Activated CD4-positive, alpha-beta T cell treated with anti-CD3 and anti-CD28 coated beads, Interleukin-2, amount 50 U/mL, for 24 hours (primary cell): ENCODE measurements at places on chromosomes 7 and 10.
A peak's percentile ranks its signal among the peaks of the same experiment; 100 is the strongest.

DNA sequence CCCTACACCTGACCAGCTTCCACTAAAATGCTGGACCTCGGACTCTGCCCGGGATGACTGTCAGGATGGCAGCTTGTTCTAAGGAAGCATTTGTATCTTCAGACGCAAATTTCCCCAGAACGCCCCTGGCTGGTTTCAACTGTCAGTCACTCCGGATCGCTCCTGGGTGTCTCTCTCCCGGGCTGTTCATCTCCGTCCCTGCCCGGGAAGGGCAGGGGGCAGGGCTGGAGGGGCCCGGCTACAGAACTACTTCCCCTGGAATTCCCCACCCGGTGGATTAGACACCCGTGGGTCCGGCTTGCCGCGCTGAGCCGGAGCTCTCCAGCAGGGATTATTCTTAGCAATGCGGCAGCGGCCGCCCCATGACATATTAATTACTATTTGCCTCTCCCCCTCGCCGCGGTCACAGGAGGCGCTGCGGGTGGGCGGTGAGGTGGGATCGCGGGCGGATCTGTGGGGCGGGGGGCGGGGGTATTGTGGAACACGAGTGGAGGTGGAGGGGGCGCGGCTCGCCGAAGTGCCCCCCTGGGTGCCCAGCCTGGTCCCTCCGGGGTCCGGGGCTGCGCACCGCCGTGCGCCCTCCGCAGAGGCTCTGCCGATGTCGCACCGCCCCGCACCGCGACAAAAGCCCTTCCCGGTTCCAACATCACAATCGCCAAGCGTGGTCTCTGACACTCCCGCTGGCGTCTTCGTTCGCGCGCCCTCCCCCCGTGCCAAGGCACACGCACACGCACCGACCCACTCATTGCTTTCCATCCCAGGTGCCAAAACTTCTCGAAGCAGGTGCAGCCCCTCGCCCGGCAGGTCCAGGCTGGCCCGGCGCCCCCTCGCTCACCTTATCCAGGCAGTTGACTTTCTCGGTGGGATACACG, 276.1 kb upstream of the NEBL start:
- DNase-seq: no peak

- DNase-seq: no peak
Observed at GRCh38 chr7:53302496-53303246, 267.2 kb downstream of the POM121L12 start.

- DNase-seq: no peak
Observed at GRCh38 chr7:19248681-19249080, 103.5 kb upstream of the FERD3L start.

DNA sequence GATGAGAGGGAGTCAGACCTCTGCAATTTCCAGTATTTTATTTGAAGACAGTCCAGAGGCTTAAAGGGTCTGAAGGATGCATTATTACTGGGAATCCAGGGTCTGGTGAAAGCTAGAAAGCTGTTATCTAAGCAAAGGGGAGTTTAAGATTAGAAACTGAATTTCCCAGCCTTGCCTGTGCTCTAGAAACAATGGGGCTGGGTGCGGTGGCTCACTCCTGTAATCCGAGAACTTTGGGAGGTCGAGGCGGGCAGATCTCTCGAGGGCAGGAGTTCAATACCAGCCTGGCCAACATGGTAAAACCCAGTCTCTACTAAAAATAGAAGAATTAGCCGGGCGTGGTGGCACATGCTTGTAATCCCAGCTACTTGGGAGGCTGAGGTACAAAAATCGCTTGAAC, 71.5 kb upstream of the ANLN start:
- DNase-seq: no peak

GRCh38 chr10:28418069-28418468, 114.8 kb upstream of the WAC start:
- no peak for DNase-seq

DNA sequence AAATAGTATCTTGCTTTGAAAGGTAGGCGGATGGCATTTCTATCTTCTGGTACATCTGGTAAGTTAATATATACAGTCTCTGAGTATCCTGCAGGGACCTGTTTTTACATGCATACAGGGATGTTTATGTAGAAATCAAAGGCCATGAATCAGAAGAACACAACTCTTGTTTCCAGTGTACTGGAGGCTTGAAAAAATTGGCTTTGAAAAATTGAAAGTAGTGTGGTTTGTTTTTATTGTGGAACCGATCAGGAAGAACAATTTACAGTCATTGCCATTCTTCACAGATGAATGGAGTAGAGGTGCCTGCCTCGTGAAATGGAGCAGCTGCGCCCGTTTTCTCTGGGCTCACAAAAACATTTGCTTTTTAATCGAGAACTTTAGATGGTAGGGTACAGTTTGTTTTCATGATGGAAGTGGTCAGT, 54.0 kb upstream of the RPA3 start:
- no peak for DNase-seq

- DNase-seq: no peak
Observed at GRCh38 chr7:121500360-121501058, 104.4 kb upstream of the FAM3C start.

DNA sequence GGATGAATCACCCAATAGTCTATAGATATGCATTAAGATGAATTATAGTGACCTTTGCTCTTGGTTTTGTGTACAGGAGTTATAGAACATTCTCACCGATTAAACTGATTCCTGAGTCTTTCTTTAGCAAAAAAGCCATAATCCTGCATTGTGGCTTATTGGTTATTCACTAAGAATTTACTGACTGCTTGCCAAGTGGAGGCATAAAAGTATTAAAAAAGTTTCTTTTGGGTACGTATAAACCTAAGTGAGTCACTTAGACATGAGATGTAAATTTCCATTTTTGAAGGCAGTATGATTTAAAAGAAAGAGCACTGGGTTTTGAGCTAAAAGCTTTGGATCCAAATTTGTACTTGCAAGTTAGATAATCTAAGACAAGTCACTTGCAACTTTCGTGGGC, 100.7 kb downstream of the CDK6 start:
- no peak for DNase-seq

GRCh38 chr10:58588673-58589265, 76.1 kb downstream of the BICC1 start:
- DNase-seq: no peak

- DNase-seq: no peak
Observed at GRCh38 chr10:127291329-127291728, 94.9 kb upstream of the INSYN2A start.

- no peak for DNase-seq
Observed at GRCh38 chr7:31933481-31933880, 136.7 kb downstream of the PDE1C start.

GRCh38 chr7:41984888-41985287, 252.1 kb downstream of the GLI3 start:
- no peak for DNase-seq

DNA sequence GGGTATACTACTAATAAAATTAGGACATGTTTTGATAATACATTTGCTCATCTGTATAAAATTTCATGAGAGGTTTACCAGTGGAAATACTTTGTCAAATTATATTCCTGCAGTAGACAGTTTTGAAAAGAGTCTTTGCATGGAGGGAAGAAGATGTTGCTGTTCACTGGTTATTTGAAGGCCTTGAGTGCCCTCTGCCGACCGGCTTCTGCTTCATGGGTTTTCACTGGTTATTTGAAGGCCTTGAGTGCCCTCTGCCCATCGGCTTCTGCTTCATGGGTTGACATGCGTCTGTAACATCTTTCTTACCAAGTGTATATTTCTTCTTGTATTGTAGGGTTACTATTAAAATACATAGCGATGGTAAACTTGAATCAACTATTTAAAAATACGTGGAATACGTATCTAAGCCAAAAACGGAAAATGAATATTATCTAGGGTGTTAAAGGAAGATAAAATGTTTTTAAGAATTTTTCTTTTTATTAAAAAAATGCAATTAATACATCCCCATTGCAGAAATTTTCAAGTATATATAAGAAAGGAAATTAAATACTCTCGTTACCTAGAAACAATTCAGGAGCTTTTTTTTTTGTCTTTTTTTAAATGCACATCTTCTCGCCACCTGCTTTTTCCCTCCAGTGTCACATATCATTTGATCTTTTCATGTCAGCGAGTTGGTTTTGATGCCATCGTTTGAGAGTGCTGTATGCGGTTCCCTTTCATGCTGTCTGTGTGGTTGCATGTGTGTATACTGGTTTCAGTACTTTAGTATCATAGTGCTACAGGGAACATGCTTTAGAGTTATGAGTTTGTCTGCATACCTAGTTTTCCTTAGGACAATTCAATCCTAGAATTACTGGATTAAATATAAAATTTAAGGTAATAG, 73.4 kb downstream of the SHH start:
- peak; percentile 52 for DNase-seq

DNA sequence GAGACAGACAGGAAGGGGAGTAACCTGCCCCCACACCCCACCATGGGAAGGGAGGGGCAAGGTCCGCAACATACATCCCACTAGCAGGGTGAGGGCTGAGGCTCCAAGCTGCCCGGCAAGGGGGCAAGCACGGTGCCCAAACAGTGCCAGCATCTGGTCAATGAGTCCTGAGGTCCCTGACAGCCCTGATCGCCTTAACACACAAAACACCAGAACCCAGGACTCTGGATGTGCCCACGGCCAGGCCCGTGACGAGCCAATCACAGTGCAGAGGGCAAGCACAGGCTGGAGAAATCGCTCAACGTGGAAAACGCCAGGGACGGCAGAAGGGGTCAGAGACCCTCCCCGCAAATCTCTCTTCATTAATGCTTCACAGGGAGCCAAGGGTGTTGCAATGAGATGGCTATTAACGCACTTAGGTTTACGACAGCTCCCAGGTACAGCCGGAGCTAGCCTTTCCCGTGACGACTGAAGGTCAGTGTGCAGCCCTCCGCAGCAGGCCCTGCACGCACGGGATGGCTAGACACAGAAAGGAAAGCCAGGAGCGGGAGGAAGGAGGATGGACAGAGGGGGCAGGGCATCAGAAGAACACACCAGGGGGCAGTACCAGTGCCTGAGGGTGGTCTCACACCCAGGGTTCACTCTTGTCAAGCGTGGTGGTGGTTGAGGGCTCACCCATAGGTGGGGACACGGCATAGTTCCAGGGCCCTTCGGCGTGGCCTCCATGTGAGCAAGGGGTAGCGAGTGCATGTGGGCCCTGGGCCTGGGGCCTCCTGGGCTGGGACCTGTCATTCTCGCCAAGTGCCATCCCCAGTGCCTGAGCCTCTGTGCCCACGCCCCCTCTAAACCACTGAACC, 220.5 kb downstream of the MAD1L1 start:
- DNase-seq: no peak

DNA sequence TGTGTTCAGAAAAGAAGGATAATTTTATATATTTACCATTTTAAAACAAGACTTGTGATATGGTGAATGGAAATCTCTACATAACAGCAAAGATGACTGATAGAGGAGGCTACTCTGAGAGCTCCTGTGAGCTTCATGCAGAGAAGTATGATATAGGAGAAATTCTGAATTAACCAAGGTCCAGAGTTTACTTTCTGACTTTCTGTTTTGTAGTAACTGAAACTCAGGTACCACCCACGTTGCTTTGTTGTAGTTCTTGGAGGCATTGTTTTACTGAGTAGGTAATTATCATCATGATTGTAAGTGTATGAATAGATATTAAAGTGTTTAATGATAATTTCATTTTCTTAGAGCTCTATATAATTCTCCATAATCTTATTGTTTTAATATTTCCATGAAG, 18.0 kb upstream of the SFR1 start:
- no peak for DNase-seq

DNA sequence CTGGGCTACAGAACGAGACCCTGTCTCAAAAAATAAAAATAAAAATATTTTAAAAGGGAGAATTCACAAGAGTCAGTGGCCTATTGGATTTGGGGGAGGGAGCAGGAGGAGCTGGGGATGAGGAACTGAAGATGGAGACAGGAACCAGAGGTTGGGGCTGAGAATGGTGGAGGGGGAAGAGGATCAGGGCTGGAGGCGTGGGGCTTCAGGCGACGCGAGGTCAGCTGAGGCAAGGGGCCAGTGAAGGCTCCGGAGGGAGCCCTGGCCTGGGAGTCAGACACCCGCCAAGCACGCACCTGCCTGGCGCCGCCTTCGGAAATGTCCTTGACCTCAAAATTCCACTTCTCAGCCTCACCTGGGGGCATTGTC, 671 bp upstream of the CLEC2L start:
- DNase-seq: no peak

DNA sequence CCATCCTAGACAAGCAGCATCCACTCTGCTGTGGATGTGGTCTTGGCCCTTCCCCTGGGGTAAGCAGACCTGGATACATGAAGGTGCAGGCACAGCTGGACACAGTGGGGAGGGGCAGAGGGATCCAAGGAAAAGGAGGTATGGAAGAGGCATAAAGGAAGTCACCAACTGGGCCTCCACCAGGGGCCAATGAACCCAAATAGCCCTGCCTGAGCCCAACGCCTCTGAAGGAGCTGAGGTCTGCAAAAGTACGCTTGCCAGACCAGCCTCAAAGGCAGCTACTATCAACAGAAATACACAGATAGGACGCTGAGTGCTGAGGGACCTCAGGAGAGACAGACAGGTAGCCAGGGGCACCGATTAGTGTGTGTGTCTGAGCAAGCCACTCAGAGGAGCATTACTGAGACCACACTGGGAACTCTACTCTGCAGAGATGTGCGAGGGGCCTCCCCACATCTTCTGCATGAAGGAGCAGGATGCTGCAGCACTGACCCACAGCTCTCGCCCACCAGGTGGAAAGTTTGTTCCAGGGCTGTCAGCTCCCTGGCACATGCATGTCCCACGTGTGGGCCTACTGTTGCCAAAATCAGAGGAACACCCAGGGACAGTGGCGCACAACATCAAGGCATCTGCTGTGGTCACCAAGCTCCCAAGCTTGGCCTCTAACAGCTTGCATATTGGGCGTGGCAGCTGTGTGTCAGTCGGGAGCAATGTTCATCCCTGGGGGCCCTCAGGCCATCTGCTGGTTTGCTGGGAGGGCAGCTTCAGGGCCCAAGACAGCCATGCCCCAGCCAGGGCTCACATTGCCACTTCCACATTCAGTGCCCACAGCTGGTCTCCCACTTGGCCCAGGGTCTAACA, 40.0 kb downstream of the MKI67 start:
- DNase-seq: no peak

- DNase-seq: no peak
Observed at GRCh38 chr10:15293862-15294842, 76.9 kb downstream of the FAM171A1 start.

DNA sequence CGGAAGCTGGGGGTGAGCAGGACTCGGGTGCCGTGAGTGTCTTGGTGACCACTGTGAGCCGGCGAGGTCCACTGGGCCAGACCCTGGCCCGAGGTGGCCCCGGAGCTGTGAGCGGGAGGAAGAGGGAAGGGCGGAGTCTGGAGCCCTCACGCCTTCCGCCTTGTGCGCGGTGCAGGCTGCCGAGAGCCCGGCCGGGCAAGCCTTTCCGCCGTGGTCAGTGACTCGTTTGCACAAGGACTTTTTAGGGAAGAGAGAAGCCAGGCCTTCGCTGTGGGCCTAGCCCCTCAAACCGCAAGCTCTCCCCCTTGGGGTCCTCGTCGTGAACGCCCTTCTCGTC, 40.9 kb upstream of the ZNF32 start:
- DNase-seq: peak; percentile 5
